ENCODE measurements at places on chromosomes 5 and 9.

DNA sequence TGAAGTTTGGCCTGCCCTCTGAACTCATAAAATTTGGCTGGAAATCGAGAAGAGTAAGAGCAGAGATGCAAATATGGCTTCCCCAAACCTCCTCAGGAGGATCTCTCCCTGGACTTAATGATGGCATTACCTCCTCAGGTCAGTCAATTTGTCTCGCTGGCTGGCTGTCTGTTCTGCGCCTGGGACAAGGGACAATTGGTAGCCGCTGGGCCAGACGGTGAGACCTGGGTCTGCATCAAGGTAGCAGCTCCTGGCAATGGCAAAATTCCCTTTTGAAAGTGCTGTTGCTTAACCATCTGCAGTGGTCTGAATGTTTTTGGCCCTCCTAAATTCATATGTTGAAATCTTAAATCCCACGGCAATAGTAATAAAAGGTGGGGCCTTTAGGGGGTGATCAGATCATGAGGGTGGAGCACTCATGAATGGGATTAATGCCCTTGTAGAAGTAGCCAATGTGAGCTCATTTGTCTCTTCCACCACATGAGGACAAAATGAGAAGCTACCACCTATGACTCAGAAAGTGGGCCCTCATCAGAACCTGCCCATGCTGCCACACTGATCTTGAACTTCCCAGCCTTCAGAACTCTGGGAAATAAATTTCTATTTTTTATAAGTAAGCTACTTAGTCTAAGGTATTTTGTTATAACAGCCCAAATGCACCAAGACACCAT is 439.3 kb upstream of the KLF4 start:
- DNase-seq, result no peak

- no peak for DNase-seq
These were observed 424.7 kb downstream of the RAB3C start for GRCh38 chr5:59007460-59008063.

DNA sequence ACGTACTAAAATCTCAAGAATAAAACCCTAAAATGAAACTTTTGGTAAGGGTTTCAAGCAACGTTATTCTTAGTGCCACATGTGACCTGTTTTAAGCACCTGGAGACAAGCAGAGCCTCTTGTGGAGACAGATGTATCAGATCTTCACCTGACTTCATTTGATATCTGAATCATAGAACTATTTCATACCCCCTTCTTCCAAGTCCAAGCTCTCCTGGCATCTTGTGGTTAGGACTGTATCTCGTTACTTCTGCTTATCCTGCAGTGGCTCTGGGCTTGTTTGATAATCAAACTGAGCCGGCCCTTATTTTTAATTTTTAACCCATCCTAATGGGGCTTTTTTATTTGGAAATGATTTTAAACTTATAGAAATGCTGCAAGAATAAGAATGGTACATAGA is 11.1 kb upstream of the FSD1L start:
- no peak for DNase-seq

- DNase-seq, result no peak
These were observed 251.6 kb upstream of the PTGER4 start for GRCh38 chr5:40428126-40428525.

GRCh38 chr5:1706428-1706827 is 93.2 kb downstream of the MRPL36 start:
- no peak for DNase-seq

GRCh38 chr9:36847781-36848673 is 186.0 kb downstream of the PAX5 start:
- DNase-seq, result no peak

GRCh38 chr9:125942125-125942524 is 195.0 kb downstream of the PBX3 start:
- no peak for DNase-seq

- DNase-seq, result no peak
These were observed 14.8 kb upstream of the ZNF474 start for GRCh38 chr5:122114501-122114900.

DNA sequence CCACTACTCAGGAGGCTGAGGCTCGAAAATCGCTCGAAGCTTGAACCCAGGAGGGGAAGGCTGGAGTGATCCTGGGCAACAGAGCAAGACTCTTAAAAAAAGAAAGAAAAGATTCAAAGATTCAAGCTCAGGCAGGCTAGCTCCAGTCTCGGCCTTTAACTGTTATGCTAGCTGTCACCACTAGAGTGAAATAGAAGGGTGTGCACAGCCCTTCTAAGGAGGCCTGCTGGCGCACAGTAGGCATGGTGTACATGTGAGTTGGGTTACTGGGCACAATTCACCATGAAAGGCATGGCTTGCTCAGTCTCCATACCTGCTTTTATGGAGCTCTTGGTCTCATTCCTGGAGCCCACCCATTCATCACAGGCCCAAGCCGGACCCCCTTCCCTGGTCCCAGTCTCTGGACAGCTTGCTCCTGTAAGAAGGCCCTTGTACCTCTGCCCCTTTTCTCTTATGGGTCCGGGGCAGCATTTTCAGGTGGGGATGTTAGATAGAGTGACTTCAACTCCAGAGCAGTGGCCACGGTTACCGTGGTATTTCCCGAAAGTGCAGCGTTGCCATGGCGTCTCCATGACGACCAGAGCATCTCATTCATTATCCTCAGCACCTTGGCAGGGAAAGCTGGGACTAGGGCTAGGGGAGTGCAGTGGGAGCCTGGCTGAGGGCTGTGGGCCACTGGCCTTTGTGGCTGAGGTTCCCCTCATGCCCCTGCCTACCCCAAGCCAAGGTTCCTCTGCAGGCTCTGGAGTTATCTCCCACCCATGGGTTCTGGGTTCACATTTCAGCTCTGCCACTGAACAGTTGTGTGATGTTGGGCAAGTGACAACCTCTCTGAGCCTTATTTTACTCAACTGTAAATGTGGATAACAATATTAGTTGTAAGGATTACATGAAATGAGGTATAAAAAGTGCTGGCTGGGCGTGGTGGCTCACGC is 5.7 kb downstream of the NDST1 start:
- no peak for DNase-seq

DNA sequence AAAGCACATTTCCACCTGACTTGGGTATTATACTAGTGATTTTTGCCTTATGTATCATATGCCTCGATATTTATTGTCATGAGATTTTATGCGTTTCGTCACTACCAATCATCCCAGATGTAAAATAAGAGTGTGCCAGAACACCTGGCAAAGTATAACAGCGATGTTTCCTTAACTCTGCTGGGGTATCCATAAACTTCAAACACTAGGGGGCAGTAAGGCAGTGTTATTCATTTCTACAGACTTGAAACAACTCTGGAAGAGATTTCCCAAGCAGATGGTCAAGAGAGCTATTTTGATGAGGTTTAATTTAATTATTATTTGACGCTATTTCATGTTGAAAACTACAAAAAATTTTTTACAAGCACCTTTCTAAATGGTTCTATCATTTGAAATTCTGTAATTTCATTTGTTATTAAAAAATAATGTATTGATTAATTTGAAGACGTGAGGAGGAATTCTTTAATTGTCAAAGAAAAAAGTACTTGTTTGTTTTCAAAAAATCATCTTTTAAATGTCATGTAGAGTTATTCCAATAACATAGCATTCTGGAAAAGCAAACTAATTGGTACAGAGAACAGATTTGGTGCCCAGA is 388.5 kb upstream of the CTNND2 start:
- DNase-seq, result no peak

GRCh38 chr9:96436063-96436455 is 13.9 kb upstream of the HABP4 start:
- DNase-seq, result no peak

- DNase-seq, result no peak
These were observed 89.5 kb downstream of the PHF2 start for GRCh38 chr9:93665637-93666438.

- no peak for DNase-seq
These were observed 220.4 kb downstream of the ARRDC3 start for GRCh38 chr5:91162534-91163381.

DNA sequence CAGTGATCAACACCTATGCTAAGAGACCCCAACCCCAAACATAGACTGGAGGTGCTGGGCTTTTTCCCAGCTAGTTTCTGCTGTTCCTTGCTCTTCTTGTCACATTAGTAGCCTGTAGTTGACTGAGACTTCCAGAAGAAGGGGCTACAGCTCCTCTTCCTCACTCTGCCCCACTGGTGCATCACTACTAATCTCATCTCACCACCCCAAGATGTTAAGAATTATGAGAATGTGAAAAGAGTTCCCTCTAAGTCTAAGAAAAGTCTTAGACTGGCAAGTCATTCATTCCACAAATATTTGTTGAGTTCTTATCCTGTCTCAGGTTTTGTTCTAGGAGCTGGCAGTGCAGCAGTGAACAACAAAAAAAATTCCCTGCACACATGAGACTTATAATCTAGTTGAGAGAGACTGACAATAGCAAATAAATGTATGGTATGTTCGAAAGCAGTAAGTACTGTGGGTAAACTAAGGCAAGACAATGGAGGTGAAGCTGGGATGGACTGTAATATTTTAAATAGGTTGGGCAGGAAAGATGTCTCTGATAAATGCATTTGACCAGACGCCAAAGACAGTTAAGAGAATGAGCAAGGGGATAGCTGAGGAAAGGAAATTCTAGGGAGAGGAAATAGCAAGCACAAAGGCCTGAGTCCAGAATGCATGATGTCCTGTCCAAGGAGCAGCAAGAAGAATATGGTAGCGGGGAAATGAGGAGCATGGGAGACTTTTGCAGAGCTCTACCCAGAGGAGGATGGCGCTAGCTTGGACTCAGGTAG is 92.3 kb downstream of the PTCD2 start:
- no peak for DNase-seq

GRCh38 chr9:94922098-94922607 is 195.7 kb downstream of the AOPEP start:
- no peak for DNase-seq

DNA sequence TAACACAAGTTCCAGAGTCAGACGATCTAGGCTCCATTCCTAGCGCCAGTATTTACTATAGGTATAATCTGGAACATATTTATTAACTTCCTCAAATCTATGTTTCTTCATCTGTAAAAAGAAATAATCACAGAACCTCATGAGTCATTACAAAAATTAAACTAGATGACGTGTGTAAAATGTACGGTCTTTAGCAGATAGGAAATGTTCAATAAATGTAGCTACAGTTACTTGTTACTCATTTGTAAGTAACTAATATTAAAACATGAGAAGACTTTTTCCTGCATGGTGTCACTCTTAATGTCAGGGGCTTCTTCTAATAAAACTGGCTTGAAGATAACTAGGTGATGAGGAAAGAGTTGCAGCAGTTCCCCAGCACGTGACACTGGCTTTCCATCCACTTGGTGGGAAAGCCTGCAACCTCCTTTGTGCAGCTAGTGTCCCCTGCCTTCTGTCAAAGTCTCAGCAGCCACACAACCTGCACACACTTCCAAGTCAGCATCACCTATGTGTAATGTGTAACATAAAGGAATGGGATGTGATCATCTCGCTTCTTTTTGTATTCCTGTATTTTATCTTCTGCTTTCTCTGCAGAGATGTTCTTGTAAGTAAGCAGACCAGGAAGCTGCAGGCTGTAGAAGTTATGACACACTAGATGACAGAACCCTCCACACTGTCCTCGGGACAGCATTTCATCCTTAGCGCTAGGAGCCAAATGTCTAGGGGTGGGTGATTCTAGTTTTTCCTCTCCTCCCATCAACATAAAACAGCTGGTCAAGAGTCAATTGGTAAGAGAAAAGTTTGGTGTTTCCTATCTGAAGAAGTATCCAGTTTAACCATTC is 1.8 kb upstream of the JAKMIP2 start:
- DNase-seq, result no peak

DNA sequence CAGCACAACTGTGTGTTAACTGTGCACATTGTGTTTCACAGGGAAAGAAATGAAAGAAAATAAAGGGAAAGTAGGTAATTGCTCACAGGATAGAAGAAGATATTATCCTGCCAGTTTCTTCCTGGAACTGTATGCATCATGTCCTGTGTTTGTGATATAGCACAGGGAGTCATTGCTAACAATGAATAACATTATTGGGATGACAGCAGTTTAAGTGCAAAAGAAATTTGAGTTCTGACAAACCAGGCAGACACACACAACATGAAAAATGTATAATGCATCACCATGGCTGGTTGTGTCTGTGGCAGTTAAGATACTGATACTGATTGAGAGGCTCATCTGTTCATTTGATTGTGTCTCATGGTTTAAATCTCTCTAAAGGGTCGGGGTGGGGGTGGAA is 145.4 kb downstream of the SPATA31D1 start:
- no peak for DNase-seq

DNA sequence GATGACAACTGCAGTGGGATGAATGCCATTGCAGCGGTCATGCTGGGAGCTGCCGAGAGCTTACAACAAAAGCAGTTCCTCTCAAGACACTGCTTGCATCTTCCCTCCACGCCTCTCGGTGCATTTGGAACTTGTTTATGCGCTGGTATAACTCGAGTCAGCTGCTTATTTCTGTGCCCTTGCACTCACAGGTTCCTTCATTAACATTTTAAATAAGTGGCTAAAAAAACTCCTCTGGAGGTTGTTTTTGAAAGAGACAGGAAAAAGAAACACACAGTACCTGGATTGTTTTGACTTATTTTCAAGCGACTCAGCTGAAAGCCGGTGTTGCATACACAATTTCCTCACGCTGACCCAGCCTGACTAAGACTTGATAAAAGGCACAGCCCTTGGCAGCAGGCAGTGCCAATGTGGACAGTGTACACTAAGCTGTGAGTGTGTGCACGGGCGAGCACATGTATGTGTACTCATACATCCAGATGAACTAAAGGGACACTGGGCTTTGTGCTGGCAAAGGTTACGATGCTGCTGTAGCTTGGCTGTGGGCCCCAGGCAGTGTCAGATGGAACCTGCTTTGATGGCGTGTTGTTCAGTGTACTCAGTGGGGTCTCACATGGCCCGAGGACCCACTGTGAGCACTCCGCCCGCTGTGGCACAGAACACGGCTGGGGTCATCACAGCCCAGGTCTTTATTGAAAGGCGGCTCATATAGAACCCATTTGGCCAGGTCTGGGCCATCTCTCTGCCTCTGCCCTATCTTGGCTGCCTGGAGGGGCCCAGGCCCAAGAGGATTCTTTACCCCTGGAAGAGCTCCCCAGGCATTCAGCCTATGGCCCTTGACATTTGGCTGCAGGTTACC is 92.3 kb downstream of the ANKRD33B start:
- no peak for DNase-seq

DNA sequence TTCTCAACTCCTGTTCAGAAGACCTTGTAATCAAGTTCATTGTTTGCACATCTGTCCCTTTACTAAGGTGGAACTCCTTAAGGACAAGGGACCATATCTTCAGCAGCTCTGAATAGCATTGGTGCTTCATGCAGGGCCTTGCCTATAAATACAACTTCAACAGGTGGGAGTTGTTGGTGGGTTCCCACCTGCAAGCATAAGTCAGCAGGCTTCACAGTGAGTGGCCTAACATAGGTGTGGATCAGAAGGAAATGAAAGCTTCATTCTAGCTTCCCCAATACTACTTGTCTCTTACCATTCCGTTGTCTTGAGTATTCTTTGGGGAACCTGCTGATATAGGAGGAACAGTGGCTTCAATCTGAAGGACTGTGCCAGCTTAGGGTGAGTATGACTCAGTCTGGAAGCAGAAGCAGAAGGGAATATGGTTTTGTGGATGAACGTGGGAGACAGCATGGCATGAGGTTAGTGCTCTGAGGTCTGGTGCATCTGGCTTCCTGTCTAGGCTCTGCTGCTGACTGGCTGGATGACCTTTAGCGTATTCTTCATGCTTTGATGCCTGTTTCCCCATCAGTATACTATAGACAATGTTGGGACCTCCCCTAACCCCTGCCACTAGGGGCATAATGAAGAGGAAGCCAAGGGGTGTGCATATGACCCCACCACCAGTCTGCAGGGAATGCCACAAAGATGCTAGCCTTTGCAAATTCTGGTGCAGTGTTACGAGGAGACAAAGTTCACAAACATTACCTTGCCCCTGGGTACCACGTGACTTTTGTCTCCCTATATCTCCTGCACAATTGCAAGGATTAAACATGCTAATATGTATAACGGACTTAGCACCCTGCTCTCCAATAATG is 192.3 kb downstream of the PALM2AKAP2 start:
- no peak for DNase-seq
